ENCODE measurements at places on chromosomes 13 and 19. TPM values are rescaled to one million over a fixed set of nuclear protein-coding genes. Genes with fewer than 3 reads are reported as not detected.

Gene CBLC
- 27.8 TPM for total RNA-seq

DNA sequence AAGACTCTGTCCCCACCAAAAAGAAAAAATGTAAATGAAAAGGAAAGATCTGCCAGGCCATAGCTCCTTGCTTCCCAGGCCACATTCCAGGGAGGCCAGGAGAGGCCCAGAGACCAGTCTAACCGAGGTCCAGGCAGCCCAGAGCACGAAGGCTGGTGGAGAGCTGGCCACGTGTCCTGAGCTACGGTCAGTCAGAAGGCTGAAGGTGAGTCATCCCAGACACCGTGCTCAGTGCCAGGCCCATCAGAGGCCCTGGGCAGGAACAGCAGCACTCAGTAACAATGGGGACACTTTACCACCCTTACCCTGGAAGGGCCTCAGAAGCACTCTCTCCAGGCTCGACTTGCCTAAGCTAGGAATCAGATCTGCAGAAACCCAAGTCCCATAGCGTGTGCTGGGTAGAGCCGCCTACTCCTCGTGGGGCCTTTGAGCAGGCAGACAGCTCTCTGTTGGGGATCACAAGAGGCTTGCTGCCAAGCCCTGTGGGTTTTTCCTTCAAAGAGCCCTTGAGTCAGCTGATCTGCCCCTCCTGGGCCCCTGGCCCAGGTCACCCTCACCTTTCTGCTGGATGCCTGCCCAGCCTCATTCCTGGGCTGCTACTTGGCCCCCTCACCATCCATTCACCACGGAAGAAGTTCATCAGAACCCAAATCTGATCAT, 11.6 kb upstream of the DNMT1 start:
- DNase-seq = no peak

DNA sequence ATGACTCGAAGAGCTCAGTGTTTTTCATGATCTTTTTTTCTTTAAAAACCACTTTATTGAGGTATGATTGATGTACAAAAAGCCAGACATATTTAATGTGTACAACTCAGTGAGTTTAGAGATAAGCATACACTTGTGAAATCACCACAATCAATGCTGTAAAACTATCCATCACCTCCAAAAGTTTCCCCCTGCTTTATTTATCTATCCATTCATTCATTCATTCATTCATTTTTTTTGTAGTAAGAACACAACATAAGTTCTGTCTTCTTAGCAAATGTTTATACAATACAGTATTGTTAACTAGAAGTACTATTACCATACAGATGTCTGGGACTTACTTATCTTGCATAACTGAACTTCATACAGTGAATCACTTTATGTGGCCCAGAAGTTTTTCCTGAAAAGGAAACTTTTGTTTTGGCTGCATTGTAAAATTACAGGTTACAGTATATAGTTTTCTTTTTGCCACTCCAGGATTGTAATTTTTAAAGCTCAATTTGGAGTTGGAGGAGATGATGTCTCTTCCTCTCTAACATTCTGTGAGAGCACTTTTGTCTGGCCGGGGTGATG, 6.7 kb downstream of the RAP2A start:
- DNase-seq = no peak

Gene TNFSF9
- 2.9 TPM for total RNA-seq

- no peak for DNase-seq
Observed at GRCh38 chr13:99374994-99375737, 68.0 kb upstream of the GPR183 start.

GRCh38 chr13:83816081-83816480, 66.2 kb downstream of the SLITRK1 start:
- DNase-seq = no peak

Gene FBXO46
- total RNA-seq = 40.1 TPM

DNA sequence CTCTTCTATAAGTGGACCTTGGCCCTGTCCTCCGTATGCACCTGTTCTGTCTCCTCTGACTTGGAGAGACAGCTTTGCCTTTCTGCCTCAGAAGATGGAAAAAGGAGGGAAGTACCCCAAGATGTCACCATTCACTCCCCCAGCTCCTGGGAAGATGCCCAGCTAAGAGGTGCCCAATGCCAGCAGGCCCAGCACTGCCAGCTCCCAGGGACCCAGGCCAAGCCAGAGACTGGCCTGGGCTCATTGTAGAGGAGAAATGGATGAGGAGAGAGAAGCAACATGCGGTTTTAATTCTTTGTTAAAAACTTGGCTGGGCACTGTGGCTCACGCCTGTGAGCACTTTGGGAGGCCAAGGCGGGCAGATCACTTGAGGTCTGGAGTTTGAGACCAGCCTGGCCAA, 111.5 kb upstream of the ZNF507 start:
- no peak for DNase-seq

DNA sequence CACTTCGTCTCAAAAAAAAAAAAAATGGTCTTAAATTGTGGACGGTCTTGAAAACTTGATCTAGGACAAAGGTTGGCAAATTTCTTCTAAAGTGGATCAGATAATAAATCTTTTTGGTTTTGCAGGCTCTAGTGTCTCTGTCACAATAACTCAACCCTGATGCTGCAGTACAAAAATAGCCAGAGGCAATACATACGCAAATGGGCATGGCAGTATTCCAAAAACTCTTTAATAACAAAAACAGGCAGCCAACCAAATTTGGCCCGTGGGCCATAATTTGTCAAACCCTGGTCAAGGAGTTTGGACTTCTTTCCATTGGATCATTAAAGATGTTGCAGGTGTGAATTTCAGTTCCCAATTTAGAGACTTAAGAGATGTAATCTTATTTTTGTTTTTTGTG, 93.5 kb upstream of the MRI1 start:
- no peak for DNase-seq

- DNase-seq = no peak
Observed at GRCh38 chr13:20997301-20998161, 63.9 kb downstream of the LATS2 start.

DNA sequence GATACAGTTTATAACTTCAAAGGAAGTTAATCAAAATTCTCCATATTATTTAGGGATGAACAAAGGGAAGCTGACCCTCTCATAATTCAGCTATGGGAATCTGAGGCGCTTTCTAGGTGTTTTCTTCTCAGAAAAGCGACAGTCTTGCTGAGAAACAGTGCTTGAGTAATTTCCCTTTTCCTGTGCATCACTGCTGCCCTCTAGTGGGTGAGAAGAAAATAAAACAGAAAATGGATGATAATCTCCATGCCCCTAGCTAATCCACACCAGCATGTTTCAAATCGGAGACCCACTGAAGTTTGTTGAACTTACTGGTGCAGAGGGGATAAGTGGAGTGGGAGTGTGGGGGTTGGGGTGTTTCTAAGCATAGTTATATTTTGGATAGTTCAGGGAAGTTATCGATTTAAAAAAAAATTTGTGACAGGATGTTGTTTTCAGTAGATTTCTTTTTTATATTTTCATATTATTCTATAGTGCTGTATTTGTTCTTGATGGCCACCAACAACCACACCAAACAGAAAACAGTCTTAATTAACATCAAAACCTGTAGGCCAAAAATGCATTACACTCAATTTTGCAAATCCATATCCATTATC, 21.4 kb downstream of the LCP1 start:
- DNase-seq = no peak

DNA sequence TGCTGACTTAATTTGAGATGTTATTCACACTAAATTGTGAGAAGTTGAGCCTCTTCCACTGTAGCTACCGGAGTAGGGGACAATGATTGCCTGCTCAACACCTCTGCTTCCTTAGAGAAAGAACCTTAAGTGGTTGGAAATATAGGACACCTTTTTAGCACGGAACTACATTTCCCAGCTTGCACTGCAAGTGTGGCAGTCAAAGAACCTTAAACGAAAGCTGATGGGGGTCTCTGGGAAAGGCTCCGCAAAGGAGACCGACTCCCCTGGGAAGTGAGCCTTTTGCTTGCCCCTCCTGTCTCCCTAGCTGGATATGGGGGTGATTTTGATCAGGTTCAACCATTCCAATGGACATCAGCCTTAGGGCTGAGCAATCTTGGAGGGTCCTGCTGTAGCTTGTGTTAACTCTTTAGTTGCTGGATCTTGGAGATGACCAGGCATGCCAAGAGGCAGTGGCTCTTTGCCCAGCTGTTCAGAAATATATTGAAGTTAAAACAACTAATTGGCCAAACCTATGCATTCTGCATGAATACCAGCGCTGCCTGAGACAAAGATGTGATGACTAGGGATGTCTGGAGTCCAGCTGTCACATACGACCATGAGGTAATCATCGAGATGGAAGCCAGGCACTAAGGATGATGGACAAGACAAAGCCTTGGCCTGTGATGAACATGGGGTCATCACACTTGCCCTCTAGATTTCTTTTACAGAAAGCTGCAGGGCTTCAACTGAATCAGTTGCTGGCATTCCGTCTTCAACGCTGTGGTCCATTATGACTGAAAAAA, 286.5 kb downstream of the FOXO1 start:
- no peak for DNase-seq

- no peak for DNase-seq
Observed at GRCh38 chr19:30111021-30111855, 169.2 kb downstream of the URI1 start.

Gene SLC39A3
- total RNA-seq = 34.8 TPM

DNA sequence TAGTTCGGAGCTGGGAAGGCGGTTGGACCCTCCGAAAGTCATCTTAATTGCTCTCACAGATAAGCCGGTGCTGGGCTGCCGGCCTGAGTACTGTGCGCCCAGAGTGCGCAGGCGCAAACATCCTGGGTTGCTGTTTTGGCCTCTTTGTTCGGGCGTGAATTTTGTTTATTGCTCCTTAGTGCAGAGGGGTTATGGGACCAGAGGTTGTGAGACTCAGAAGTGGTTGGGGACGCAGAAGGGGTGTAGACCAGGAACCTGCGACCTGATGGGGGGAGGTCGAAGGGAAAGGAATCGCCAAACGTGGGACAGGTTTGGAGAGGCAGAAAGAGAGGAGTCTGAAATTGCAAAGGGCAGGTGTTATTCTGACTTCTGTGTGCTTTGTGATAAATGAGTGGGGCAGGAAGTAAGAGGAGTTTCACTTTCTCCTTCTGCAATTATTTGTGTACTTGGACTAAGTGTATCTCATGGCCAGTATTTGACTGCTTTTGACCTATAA, 607 bp upstream of the ZNF566 start:
- peak; percentile 86 for DNase-seq

DNA sequence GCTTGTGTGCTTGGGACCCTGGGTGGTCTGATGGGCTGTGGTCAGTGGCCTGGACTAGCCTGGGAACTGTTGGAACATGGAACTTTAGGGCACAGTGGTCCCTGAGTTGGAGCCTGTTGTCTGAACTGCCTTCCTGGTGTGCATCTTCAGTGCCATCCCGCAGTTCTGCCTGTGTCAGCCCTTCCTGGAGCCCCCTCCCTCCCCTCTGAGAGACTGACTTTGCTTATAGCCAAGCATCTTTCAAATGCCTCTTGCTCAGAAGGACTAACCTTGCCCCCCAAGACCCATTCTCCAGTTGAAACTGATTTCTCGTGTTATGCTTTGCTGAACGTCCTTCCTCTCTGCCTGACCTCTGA, 14.3 kb downstream of the MAU2 start:
- no peak for DNase-seq

DNA sequence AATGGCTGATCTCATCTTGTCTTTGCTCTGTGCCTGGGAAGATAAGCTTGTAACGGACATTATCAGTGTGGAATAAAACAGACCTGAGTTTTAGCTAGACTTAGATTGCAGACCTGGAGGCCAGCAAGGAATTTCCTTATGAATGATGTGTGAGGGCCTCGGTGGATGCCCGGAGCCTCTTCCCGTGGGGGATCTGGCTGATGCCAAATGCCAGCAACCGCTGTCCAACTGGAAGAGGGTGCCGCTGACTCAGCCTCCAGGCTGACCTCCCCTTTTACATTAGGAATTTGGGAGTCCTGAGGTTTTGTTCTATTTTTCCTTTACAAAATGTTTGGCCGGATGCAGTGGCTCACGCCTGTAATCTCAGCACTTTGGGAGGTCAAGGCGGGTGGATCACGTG, 19.6 kb upstream of the LILRA2 start:
- no peak for DNase-seq

Gene SYCN
- total RNA-seq = 0.37 TPM

Gene CLIP3
- total RNA-seq = 17.9 TPM

DNA sequence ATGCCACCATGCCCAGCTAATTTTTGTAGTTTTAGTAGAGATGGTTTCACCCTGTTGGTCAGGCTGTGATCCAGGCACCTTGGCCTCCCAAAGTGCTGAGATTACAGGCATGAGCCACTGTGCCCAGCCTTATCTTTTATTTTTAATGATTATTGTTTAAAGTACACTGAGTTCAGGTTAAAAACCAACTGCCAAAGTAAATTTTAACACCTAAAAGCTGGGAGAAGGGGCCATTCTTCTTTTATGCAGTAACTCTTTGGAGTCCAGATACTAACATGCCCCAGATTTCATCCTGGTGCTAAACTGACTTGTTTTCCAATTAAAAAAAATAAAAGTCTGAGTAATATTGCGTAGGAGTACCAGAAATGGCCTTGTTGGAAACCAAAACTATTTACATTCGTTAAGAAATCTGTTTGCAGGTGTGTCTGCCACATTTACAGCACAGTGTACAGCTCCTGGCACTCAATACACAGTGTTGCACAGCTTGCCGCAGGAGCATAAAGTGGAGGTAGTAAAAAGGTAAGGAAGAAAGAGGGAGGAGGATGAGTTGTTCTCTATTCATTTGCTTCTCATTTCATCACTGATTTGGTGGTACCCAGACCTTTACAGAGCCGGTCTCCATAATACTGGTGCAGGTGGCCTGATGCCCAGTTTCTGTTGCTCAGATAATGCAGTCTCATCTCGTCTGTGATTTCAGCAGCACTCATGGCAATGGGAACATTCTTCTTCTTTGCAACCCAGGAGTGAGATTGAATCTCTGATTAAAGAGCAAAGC, 108.9 kb downstream of the PCCA start:
- no peak for DNase-seq

DNA sequence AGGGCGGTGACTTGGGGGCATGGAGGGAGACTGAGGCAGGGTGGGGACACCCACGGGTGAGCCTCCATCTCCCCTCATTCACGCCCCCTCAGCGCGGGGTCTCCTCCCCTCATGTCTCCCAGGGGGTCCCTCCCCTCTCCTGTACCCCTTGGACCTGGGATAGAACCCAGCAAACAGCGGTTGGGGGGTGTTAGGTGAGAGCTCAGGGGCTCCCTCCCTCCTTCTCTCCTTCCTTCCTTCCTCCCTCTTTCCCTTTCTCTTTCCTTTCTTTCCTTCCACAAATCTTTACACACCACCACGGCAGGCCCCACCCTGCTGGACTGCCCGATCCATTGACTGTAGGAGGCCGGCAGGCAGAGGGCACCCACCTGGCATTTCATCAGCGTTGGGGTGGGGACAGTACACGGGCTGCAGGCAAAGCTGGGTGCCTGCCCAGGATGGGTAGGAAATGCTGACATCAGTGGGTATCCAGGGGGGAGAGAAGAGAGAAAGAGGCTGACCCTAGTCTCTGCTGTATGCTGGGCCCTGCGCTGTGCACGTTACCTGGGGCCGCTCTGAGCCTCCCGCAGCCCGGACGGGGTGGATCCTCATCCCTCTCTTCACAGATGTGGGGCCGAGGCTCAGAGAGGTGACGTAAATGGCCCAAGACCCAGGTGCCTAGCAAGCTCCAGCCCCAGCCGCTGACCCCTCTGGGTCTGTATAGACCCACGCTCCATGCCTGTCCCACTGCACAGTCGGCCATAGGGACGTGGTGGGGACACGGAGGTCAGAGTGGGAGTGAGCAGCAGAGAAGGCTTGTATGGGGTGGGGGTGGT, 3.5 kb downstream of the SSC5D start:
- DNase-seq = no peak

GRCh38 chr13:46171217-46171616, 10.8 kb downstream of the LCP1 start:
- DNase-seq = no peak

Gene ZNF836
- total RNA-seq = 28.8 TPM

Measured in WTC11 (cell line).